ENCODE measurements at places on chromosomes 7 and 10.
A peak's percentile ranks its signal among the peaks of the same experiment; 100 is the strongest.

DNA sequence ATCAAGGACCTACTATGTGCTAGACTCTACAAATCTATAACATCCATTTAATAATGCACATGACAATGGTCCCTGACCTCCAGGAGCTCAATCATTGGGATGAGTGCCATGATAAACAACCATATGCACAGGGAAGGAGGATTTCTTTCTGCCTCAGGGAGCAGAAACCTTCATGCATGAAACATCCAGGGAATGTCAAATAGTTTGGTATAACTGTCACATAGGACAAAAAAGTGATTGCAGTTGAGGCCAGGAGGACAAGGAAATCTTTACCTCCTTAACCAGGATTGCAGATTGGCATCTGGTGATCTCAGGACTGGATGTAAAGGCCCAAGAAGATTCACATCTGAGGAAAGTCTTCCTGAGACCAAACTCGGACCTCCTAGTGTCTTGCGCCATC, 993.1 kb downstream of the KCNMA1 start:
- no peak for DNase-seq

DNA sequence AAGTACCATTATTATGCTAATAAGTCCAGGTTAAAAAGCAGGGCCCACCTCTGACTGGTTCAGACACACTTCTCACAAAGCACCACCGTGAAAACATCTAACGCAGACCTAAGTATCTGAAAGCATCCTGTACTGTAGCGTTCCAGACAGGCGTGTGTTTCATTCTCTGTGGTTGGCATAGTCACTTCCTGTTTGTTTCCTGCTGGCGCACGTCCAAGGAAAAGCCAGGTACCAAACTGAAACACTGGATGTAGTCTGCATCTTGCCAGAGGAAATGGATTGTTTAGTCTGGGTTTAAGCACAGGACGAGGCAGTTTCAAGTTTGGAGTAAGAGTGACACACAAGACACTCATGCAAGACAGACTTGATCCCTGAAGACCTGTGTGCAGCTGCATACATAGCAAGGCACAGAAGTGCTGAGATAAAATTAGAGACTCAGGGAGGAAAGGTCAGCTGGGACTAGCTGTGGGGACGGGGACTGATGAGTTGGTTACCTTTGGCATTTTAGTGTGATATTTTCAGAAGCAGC, 23.3 kb downstream of the BPGM start:
- peak; percentile 39 for DNase-seq

- no peak for DNase-seq
These were observed 14.4 kb upstream of the CRYGN start for GRCh38 chr7:151454305-151454704.

GRCh38 chr10:13633689-13634088, 46.9 kb downstream of the PRPF18 start:
- DNase-seq, result no peak

GRCh38 chr7:17946591-17946990, 6.3 kb upstream of the SNX13 start:
- no peak for DNase-seq

GRCh38 chr10:26412932-26413331, 25.2 kb upstream of the APBB1IP start:
- no peak for DNase-seq

DNA sequence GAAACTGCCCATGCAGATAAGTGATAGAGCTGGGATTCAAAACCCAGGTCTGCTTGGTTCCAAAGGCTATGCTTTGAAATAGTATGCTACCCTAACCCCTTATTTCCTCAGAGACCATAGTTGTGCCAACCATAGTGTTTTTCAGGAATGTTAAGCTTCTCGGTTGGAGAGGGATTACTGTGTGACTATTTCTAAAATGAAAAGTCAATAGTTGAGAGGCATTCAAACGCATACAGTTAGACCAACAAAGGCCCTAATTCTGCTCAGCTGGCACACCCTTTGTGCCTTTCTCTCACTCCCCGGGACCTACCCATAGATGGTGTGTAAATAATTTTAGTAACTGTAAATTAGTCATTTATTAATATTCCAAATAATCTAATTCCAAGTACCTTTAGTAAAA, 64.6 kb upstream of the RNF148 start:
- DNase-seq, result no peak

DNA sequence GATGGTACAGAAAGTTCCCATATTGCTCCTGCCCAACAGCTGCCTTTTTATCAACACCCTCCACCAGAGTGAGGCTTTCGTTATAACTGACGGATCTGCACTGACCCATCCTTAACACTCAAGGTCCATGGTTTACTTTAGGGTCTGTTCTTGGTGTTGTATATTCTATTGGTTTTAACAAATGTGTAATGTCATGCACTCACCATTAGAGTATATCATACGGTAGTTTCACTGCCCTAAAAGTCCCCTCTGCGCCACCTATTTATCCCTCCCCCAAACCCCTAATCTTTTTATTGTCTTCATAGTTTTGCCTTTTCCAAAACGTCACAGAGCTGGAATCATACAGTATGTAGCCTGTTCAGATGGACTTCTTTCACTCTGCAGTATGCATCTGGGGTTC, 102.8 kb upstream of the TNS3 start:
- no peak for DNase-seq

DNA sequence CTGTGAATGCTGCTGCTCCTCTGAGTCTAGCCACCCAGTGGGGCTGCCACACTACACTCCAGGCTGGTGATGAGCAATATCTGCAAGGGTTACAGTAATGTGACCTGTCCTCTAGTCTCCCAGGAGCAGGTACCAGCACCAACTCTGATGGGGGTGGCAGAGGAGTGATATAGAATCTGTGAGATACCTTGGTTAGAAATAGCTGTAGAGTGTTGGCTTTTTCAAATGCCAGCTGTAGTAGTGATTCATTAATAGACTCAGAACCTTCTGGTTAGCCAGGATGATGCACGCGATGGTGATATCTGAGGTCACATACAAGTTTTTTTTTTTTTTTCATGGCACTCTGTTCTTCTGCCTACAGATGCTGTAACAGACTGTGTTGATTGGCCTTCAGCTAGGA, 757.1 kb downstream of the INHBA start:
- DNase-seq, result no peak

DNA sequence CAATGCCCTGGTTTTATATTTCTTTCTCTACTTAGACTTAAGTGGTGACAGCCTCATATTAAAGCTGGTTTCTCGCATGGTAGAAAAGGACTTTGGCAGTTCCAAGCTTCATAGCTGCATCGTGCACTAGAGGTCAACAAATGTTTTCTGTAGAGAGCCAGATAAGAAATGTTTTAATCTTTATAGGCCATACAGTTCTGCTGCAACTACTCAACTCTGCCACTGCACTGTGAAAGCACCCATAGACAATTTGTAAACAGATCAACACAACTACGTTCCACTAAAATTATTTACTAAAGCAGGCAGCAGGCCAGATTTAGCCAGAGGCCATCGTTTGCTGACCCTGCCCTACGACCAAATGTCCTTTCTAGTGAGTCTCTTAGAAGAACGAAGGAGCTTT, 36.7 kb downstream of the CSGALNACT2 start:
- no peak for DNase-seq

DNA sequence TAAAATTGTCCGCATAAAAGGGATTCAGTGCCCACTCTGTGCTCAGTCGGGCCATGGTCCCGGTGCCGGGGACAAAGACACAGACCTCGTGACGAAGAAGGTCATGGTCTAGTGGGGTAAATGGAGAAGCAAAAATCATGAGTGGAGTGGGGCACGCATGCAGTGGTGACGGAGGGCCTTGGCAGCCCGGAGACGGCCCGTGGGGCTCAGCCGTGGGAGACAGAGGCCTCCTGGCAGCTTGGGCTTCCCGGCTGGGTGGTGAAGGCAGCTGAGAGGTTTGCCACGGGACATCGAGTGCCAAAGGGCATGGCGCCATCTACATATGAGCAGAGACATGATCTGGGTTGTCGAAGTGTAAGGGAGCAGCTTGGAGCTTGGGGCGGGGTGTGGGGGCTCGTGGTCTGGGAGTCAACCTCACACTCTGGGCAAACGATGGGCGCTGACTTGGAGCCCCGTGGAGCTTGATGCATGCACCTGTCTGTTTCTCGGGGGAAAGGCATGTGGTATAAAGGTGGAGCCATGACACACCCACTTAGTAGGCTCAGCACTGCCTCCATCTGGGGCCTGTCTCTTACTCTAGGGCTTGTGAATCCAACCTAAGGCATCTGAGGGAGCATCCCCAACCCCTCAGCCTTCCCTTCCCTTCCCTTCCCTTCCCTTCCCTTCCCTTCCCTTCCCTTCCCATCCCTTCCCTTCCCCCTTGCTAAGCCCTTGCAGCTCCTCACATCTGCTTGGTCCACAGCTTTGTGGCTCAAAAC, 151.0 kb upstream of the INSYN2A start:
- DNase-seq, result no peak

DNA sequence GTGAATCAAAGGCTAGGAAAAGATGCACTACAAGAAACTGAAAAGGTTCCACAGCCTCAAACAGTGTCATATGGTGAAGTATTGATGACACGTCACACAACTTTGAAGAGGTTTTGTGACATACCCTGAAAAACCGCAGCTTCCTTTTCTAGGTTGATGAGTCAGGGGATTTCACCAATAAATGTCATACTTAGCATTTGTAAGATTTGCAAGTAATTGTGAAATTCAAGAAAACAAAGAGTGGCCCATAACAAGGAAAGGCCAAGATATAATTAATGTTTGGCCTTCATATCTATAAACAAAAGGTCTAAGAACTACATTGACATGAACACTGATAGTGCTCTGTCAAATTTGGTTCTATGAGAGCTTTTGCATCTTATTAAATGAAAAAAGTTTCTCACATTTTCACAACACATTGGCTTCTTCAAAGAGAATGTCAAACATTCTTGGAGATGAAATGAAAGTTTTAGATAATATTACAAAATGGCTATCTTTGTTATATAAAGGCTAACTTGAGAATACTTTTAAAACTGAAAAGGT, 62.0 kb upstream of the NAMPT start:
- DNase-seq, result peak; percentile 25

DNA sequence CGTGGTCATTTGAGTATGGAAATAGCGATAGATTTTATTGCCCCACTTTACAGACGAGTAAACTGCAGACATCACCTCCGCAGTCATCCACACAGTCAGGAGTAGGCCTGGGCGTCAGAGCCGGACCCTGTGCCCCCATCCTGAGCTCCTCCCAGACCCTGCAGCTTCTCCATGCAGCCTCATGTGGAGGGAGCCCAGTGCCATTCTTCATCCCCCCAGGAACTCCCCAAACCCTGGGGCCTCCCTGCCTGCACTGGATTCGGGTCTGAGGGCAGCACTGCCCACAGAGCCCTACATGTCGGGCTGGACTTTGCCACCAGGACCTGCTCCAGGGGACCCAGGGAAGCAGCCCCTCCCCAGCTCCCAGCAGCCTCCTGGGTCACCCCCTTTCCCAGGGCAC, 100.8 kb downstream of the MKI67 start:
- no peak for DNase-seq

GRCh38 chr10:35486297-35486990, 118.7 kb upstream of the GJD4 start:
- DNase-seq, result no peak

DNA sequence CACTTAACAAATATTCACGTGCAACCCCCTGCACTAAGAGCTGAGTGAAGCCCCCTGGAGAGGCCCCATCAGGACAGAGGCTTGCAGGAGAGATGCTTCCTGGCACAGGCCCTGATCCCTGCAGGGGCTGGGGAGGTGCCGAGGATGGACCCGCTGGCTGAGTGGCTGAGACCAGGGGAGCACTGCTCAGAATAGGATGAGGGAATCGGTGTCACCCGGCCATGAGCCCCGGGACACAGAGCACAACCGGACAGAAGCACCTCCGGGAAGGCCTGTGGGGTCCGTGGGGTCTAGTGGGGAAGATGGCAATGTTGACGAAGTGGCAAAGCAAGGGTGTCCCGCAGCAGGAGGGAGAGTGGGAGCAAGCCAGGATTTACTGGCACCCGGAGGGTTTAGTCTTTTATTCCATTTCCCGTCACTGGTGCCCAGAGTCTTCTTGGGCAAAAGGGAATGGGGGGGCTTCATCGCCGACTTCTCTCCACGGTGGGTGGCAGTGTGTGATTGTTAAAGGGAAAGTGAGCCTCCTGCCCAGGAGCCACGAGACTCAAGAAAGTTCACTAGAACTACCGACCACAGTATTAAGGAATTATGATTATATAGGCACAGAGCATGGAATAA, 140.7 kb downstream of the ADARB2 start:
- no peak for DNase-seq

GRCh38 chr10:86018735-86019058, 347.9 kb downstream of the GRID1 start:
- no peak for DNase-seq

- DNase-seq, result peak; percentile 58
These were observed 46.4 kb downstream of the AOAH start for GRCh38 chr7:36677769-36678437.
